ENCODE measurements at places on chromosomes 7 and 10.

DNA sequence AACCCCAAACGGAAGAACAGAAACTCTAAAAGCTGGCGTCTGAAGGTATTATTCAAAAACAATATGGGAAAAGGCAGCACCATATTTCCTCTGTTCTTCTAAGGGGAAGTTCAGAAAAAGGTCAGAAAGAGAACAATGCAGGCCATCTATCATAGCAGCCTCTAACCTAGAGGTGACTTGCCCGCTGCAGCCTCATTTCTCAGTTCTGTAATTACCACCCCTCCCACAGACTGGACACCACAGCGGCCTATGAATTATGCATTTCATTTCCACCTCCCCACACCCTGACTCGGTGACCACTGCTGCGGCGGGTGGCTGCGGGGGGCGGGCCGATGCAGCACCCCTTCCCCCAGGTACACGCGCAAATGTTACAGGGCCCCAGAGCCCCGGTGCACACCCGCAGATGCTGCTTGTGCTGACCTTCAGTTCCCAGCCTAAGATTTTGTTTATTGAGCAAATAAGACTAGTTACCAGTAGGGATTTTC is 125.5 kb downstream of the CLEC2L start:
- DNase-seq, result no peak

DNA sequence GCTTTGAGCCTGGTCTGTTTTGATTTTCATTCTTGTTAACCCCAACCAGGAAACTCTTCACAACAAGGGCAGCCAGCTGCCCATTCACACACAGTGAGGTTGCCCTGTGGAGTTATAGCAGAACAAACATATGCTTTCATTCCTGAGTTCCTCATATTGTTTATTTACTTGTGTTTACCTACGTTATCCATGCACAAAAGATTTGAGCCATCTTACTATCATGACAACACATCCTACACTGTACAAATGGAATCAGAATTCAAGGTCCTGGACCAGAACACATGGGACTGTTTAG is 21.7 kb upstream of the BMPER start:
- no peak for DNase-seq

- no peak for DNase-seq
Measured at GRCh38 chr10:7872041-7872442, 53.7 kb downstream of the TAF3 start.

- no peak for DNase-seq
Measured at GRCh38 chr10:36499693-36500092, 625.7 kb upstream of the ANKRD30A start.

DNA sequence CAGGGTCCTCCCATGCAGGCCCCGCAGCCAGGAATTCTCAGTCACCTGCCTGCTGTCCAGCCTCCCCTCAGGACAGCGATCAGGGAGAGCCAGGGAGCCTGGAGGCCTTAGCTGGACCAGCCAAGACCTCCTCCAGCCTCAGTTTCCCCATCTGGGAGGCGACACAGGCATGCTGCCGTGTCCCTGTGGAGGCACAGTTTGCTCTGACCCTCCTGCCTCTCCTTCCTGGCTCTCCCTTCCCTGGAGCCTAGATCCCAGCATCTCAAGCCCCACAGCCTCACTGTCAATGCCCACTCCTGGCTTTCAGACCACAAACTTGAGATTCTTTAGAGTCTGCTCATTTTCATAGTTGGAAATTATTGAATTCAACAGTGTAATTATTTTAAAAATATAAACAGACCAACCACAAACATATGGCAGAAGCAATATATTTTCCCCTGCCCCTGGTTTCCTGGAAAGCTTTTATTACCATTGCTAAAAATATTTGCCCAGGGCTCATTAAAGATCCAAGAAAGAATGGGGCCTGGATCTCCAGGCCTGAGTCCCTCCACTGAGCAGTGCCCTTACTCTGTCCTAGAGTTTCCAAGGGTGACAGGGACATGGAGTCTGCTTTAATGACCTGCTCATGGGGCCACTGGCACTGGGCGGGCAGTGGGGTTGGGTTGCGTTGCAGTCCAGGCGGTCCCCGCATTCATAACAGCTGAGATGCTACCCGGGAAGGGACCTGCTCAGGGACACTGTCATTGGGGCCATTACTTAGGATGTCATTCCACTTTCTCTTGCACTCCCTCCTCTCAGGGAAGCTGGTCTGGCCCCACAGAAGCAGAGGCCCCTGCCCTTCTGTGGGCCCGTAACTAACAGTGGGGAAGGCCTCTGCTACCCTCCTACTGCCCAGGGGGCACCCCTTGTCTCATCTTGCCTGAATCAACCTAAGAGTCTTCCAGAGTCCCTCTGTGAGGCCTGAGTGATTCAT is 81.6 kb upstream of the CHST15 start:
- no peak for DNase-seq

DNA sequence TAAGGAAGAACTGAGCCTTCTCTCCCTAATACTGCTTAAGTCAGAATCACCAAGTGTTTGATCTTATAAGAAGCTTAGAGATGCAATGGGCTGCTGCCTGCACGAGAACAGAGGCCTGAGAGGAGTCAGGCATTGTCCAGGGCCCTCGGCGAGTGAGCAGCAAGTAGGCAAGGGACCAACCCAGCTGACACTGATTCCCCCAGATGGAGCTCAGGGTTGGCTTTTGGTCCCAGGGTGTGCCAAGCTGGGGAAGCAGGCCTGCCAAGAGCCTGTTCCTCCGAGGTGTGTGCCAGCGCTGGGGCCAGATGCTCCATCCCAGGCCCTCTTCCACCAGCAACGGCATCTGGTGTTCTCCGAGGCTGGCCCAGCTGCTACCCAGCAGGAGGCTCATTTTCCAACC is 222.0 kb upstream of the ZMIZ1 start:
- DNase-seq, result no peak

GRCh38 chr7:151024435-151025056 is at the start of gene ATG9B:
ATG9B (minus strand) TSS chr7:151024494; CDS start chr7:151024423, 71 bp downstream.
- DNase-seq, result no peak

DNA sequence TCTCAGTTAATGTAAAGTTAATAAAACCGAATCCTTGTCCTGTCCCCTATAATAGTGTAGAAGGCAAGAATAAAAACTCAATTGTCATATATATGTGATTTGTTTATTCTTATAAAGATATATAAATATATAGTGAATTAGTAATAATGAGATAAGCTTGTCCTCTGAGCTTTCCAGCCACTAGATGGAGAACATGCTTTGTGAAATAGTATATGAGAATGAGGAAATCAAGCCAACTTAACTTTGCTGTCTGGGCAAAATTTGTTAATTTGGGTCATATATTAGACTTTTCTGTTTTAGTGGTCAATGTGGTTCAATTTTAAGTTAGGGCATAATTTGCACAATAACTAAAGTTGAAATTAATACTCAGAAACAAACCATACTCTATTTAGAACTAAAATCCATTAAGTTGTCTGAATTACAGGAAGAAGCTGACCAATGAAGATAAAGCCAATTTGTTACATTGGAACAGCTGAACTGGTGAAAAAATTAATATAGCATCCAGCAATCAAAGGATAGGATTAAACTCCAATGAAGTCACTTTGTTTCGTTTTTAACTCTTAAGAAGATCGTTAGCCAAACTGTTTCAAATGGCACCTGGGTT is 595.0 kb downstream of the ARL4A start:
- DNase-seq, result no peak

DNA sequence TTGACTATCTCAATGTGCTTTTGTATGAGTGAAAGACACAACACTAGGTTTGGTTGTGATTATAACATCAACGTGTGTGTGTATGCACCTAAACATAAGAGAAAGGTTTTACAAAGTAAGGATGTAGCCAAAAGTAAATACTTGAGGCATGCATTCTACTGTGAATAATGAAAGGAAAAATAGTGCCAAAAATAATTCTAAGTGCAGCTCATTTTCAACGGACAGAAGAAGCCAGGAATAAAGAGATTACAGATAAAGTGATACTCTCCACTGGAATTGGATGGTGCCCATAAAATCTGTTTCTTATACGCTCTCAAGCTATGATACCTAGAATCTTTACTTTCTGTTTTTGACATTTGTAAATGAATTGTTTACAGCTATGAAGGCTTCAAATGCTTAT is 135.0 kb upstream of the TMEM72 start:
- DNase-seq, result no peak

DNA sequence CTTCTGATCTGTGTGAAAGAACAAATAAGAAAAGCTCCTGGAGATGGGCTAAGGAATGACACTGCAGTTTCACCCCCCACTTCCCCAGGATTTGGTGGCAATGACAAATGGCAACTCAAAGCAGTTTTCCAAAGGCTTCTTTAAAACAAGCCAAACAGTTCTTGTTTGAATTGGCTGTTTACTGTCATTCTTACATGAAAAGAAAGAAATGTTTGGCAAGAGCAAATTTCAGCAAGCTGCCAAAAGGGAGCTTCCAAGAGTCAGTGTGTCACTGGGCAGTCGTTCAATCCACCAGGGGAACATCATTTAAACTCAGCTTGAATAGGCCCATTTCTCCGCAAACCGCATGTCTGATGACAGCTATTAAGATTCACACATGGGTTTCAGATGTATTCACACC is 119.0 kb upstream of the RHOBTB1 start:
- DNase-seq, result no peak

DNA sequence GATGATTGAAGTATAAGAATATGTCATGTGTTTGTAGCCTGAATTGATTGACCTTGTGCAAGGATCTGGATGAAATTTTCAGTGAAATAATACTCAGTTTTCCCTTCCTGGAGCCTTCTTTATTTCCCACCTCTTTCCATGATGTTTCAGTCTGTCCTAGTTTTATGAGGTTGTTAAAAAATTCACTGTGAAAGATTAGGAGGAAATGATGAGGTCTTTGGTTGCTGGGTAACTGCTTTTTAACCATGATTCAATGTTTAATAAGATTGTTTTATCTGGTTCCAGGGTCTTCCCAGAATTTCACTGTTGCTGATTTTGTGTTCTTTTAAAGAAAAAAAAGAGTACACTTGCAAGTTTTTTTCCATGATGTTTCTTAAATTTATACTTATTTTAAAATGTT is 221.5 kb downstream of the MBL2 start:
- no peak for DNase-seq

DNA sequence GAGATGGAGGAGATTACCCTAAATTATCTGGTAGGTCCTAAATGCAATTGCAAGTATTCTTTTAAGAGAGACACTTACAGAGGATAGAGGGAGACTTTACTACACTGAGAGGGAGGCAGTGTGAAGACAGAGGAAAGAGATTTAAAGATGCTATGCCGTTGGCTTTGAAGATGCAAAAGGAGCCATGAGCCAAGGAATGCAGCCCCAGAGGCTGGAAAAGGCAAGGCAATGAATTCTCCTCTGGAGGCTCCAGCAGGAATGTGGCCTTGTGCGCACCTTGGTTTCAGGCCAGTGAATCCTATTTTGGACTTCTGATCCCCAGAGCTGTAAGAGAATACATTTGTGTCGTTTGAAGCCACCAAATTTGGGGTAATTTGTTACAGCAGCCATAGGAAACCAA is 118.6 kb downstream of the PLXNA4 start:
- DNase-seq, result no peak

DNA sequence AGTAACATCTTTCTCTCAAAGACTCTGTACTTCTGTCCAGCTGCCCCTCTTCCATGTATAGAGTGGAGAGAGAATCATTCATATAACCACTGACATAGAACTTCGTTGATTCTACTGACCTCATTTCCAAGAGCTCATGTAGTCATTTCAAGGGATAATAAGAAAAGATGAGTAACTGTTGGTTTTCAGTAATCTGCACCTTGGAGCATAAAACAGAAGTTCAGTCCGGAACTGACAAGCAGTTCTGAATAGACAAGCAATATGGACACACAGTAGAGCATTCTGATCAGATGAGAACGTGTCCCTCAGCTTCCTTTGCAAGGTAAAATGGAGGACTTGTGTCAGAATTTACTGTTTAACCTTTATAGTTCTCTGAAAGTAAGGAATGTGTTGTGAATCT is 847.1 kb downstream of the REEP3 start:
- no peak for DNase-seq

- DNase-seq, result no peak
Measured at GRCh38 chr7:122402235-122402634, 97.7 kb upstream of the FEZF1 start.

- no peak for DNase-seq
Measured at GRCh38 chr7:131767591-131767990, 211.2 kb upstream of the PODXL start.

DNA sequence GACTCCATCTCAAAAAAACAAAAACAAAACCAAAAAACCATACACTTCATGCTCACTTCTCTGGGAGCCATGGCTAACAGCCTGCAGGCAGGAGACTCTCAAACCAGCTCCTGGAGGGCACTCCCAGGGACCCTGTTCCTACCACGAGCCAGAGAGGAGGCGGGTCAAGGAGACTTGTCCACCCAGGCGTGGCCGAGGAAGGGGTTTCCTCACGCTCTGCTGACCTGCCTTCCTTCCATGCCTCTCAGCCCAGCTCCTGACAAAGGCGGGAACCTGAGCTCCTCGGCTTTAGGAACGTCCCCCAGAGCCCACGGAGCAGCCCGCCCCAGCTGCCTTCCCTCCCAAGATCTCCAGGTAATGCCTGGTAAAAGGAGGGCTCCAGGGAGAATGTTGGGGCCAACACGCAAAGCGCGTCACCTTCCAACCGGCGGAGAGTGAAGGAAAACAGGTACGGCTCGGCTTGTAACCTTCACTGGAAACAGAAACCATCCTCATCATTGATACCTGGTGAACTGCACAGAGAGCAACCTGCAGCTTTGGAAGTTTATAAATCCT is 9.5 kb downstream of the GPR146 start:
- no peak for DNase-seq

DNA sequence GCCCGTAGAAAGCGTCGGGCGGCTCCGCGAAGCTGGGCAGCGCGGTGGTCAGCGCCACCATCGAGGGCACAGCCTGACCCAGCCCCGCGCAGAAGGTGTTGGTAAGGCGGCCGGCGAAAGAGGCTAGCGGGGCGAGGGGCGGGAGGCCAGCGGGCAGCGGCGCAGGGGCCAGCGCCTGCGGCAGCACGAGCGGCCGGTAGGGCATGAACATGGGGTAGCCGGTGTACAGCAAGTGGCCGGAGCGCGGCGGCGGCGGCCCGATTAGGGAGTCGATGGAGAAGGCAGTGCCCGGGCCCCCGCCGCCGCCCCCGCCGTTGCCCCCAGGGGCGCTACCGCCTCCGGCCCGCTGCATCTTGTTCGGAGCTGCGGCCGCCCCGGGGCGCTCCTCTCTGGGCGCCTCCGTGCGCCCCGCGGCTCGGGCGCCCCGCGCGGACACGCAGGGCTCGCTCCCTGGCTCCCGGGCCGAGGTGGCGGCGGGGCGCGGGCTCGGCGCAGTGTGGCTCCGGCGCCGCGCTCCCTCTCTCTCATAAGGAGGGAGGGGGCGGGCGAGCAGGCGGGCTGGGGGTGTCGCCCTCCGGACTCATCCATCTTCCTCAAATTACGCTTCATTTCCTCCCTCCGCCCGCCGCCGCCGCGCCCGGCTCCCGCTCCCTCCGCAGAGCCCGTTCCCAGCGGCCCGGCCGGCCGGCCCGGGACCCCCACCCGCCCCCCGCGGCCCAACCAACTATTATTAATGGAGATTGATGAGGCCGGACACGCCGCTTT is at the start of gene GBX1:
GBX1 (minus strand) TSS at position 498 of the 765 bp plus-strand sequence; CDS start at position 352, 146 bp downstream.
- DNase-seq, result no peak

GRCh38 chr7:134619627-134620331 is 26.9 kb upstream of the BPGM start:
- DNase-seq, result no peak
